Stimulated activated CD4-positive, alpha-beta T cell treated with anti-CD3 and anti-CD28 coated beads, Interleukin-1b, Interleukin-23, amount 100 ng/mL, for 1 hour (primary cell): ENCODE measurements at places on chromosomes 11 and 22.

DNA sequence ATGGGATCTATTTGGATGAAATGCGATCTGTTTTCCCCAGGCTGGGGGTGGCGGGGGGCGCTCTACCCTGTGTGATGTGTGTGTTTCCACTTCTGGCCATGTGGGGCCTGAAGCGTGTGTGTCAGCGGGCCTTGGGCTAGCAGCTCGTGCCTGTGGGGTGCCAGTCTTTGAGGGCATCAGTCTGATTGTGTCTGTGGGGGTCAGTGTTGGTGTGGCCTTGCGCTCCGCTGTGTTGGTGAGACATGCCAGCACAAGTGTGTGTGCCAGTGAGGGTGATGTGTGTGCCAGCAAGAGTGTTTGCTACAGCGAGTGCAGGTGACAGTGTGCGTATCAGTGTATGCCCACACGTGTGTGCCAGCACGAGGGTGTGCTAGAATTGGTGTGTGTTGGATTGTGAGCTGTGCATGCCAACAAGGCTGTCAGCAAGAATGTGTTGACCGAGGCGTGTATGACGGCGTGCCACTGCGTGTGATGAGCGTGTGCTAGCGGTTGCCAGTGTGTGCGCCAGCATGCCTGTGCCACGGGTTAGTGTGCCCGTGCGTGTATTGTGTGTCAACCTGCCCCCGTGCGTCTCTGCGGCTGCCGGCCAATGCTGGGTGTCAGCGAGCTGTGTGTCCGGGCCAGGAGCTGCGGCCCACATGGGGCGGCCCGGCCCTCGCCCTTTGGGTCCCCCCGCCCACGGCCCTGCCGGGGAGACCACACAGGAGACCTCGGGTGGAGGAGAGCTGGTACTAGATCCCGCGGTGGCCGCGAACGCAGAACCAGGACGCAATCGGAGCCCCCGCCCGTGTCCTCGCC lies 519 bp downstream of the ARRB1 start:
- DNase-seq: no peak

- DNase-seq: no peak
Measured at GRCh38 chr11:38460896-38461295, 1862.9 kb upstream of the RAG2 start.

GRCh38 chr11:65504674-65505465 lies 6.0 kb downstream of the MALAT1 start:
- no peak for DNase-seq

- no peak for DNase-seq
Measured at GRCh38 chr22:31343235-31344191, 2.6 kb downstream of the PATZ1 start.

DNA sequence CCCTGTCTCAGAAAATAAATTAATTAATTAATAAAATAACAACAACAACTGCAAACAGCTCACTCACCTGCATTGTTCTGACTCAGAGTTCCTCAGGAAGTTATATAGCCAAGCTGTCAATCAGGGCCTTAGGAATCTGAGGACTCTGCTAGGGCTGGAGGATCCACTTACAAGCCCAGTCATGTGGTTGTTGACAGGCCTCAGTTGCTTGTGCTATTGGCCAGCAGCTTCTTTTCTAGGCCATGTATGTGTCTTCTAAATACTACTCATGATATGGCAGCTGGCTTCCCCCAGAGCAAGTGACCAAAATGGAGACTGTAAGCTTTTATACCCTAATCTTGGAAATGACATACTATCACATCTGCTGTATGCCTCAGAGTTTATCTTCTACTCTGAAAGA lies 20.8 kb upstream of the ATP5MG start:
- DNase-seq: no peak

GRCh38 chr22:31241200-31241599 lies 29.1 kb downstream of the LIMK2 start:
- DNase-seq: no peak

DNA sequence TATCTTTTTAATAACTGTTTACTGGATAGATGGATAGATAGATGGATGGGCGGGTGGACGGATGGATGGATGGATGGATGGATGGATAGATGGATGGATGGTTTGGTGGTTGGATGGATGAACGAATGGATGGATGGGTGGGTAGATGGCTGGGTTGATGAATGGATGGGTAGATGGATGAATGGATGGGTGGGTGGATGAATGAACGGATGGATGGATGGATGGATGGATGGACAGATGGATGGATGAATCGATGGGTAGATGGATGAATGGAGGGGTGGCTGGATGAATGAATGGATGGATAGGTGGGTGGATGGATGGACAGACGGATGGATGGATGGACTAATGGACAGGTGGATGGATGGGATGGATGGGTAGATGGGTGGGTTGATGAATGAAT lies 13.8 kb upstream of the SLC22A12 start:
- no peak for DNase-seq

GRCh38 chr11:27701355-27702105 lies 1.3 kb upstream of the BDNF start:
- no peak for DNase-seq

DNA sequence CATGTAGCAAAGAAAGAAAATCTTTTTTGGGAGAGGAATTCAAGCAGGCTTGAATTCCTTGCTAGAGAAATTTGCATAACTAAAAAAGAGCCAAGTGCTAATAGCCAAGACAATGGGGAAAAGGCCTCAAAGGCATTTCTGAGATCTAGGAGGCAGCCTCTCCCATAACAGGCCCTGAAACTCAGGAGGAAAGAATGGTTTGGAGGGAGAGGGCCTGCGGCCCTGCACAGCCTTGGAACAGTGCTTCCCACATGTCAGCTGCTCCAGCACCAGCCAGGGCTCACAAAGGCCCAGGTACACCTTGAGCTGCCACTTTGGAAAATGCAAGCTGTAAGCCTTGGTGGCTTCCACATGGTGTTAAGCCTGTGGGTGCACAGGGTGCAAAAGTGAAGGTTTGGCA lies 55.5 kb upstream of the TSPAN18 start:
- no peak for DNase-seq

- no peak for DNase-seq
Measured at GRCh38 chr22:36700711-36701670, 2.6 kb downstream of the CACNG2 start.

DNA sequence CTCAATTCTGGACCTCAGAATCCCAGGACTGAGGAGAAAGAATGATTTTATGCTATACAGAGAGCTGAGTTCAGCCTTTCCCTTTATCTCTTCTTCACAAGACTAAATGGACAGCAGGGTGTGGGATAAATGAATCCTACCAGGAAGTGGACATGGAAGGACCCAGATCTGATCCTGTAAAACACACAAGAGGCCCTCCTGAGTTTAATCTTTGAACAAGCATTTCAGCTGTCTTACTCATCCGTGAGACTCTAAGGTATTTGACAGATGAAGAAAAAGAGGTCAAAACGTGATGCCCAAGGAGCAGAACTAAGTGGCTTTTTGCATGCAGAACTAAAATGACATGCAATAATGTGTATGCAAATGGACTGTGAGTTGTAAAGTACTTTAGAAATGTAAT lies 511.3 kb downstream of the DLG2 start:
- DNase-seq: no peak

GRCh38 chr11:13091804-13092203 lies 82.7 kb downstream of the RASSF10 start:
- DNase-seq: no peak

DNA sequence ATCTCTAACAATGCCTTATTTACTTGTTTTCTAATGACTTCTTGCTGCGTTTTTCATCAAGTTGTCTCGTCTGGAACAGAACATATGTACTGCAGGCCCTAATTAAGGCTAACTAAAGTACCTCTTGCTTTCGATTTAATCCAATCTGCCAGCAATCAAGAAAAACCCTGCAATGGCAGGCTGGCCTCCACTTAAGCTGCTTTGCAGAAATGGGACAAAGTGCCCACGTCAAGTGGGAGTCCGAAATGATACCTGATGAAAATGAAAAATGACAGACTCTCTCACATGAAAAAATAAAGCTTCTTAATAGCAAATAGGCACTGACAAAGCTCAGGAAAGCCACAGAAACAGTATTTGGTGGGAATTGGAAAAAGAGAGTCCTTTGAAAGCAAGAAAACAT lies 1454.7 kb downstream of the FAM181B start:
- DNase-seq: no peak

DNA sequence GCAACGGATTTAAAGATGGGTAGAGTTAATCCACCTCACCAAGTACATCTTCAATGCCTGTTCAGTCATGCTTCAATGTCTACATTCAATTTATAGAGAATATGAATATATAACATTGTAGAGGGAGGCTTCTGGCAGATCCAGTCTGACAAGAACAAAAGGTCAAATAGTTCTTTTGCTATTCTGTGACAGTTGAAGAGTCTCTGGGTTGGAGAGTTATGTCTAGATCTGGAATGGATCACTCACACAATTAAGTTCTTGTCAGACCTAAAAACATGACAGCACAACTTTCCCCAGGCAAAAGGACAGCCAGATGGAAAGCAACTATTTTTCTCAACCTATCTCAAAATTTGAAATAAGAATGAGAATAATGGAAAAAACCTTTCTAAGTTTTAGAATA lies 15.3 kb upstream of the GAB2 start:
- DNase-seq: no peak

DNA sequence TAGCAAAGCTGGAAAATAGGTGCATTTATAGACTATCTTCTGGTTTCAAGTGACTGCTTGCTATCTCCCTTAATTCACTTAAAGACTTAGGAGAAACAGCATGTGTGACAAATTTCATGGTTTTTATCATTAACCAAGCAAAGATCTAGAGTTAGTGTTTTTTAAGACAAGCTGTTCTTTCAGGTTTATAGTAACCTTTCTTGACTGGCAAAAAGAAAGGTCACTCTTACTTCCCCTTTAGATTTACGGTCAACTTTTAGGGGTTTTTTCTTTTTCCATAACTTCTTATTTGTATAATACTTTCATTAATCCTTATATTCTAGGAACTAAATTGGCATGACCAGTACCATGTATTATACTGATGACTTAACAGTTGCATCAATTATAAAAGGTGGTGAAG lies 46.6 kb downstream of the KDM2A start:
- DNase-seq: no peak

DNA sequence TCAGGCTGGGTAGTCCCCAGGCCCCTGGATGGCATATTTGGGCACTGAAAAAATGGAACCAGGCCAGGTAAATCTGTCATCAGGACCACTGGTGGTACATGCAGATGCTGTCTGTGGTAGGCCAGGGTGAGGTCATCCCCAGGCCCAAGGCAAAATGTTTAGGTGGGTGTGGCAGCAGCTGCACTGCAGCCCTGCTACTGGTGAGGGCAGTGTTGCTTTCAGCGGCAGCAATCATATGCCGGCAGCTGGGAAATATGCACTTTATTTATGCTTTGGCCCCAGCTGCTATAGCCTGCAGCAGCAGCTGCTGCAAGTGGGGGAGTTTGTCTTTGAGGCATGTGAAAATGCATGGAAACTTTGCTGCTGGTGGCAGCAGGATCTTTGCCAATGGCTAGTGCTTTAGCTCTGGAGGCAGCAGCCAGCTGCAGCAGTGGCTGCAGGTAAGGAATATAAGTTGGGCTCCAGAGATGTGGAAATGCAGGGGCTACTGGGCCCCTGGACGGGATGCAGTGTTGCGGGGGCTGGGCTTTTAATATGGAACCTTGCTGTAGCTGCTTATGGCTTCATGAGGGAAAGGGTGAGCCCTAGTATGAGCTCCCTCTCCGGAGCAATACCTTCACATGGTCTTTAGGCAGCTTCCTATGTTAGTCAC lies 365.7 kb upstream of the CADM1 start:
- no peak for DNase-seq

DNA sequence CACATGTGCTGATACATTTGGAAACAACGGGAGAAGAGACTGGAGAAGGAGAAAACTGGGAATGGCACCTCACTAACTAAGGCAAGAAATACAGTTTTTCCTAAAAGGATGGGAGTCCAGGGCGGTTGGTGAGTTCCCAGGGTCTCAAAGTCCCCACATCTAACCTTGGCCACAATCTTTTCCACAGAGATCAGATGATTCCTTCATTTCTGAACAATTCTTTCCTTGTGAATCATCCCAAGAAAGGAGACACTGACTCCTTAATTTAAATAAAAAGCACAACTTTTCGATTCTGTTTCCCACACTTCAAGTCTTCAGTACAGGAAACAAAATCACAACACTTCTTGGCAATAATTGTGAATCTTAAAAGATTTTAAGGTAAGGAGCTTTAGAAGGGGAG lies 384.7 kb downstream of the DCDC1 start:
- no peak for DNase-seq

DNA sequence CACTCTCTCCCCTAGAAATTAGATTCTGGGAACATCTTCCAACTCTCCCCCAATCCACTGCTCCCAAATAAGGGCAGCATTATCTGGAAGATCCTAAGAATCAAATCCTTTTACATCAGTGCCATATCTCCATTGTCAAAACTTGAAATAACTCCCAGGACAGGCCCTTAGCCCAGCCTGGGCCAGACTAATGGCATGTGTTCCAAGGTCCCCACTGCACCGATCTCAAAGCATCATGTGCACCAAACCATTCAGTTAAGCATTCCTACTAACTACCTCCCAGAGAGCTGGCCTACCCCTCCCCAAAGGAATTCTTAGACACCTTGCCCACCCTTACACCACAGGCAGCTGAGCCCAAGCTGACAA lies 44.2 kb upstream of the POU2AF1 start:
- DNase-seq: no peak

DNA sequence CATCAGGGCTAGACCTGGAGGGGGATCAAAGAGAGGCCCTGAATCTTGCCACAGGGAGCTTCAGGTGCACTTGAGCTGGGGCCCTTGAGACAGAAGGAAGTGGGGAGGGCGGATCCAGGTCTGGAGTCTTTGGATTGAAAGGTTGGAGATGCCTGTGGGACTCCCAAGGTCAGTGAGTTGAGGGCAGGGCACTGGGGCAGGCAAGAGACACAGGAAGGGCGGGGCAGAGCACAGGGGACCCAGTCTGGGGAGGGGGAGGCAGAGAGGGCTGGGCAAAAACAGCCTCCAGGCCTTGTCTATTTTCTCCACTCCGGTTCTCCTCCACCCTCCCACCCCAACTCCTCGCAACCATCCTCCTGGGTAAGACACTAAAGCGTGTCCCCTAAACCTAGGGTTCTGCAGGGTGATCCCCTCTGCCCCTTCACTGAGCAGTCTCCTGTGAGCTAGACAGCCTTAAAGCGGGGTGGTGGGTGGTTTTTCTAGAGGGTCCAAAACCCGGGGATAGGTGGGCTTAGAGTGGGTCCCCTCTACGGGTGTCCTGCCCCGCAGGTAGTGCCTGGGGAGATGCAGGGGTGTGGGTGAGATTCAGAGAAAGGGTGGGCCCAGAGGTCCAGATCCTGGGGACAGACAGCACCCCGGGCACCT lies 38.6 kb upstream of the CELSR1 start:
- DNase-seq: no peak

- DNase-seq: no peak
Measured at GRCh38 chr11:68965901-68966853, 14.6 kb downstream of the MRGPRD start.
